ENCODE measurements at places on chromosomes 4 and X.

GRCh38 chrX:20028588-20028987 is 37.7 kb upstream of the BCLAF3 start:
- no peak for DNase-seq

GRCh38 chr4:12975511-12975910 is 508.6 kb downstream of the RAB28 start:
- no peak for DNase-seq

DNA sequence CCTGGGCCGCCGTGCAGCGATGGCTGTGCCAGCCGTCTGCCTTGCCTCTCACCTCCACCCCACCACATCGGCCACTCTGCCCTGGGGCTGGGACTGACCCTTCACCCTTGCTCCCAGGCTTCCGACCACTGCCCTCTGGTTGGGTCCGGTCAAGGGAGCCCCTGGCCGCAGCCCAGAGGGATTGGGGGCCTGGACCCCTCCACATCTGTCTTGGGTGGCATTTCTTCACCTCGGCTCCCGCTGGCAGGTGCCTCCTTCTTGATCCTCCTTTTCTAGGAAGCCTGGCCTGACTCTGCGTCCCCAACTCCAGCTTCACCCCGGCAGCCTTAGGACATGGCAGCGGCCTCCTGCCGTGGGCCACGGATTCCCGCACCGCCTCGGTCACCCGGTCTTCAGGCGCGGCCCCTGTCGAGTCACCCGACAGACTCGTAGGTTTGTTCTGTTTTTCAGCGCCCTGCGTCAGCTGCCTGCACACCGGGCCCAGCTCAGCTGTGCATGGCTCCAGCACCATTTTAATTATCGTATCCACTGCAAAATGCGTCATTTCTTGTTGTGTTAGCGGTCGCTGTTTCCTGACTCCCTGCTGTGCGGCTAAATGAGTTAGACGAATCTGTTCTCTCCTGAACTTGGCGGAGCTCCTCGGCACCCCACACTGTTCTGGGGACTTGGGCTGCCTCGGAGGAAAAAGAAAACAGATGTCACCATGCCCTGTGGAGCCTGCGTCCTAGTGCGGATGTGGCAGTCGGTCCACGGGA is 124.0 kb downstream of the FAM53A start:
- DNase-seq: no peak

- DNase-seq: no peak
Observed at GRCh38 chr4:39045827-39046221, 13.6 kb upstream of the TMEM156 start.

- DNase-seq: no peak
Observed at GRCh38 chr4:133440404-133440803, 291.3 kb downstream of the PCDH10 start.

DNA sequence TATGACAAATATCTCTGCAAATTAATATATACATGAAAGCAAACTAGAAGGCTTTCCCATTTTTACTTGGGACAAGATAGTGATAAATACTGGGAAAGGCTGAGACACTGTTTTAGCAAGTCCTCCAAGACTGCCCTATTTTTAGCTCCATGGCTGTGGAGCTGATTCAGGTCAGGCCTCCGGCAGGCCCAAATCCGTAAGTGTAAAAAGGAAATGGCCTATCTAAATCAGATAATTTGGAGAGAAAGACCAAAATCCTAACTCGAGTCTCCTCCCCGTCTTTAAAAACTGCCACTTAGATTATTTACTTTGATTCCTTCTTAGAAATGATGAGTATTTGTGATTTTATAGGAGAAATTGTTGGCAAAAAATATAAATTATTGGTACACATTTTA is 2.9 kb downstream of the OTUD4 start:
- DNase-seq: no peak

DNA sequence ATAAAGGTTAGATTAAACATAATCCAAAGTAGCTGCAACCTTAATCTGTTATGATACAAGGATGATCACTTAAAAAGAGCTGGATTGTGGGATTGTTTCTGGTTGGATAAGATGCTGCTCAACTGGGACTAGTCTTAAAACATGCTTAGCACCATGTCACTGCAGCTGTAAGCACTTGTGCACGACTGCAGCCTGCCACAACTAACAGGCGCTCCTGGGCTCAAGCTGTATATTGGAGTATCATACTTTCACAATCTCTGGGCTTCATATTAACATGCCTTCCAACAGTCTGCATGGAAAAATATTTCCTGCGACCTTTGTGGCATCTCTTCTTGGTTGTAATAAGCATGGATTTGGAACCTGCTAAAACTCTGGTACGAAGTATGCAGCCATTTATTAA is 493.0 kb upstream of the PITX2 start:
- DNase-seq: no peak

DNA sequence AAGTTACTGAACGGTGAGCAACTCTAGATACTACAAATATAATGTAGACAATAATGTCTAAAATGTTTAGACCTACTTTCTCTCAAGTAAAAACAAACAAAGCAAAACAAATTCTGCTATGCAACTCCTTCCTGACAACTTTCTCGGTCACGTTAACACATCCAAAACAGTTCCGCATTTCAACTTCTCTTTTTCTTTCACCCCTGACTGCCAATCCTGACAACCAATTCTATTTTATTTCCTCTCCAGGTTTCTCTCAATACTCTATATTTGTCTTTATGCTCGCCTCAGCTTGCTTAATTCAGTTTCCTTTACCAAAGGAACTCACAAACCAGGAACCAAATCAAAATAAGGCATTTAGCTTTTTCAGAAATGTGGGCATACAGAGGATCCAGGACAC is 513.0 kb downstream of the FSTL5 start:
- DNase-seq: no peak

DNA sequence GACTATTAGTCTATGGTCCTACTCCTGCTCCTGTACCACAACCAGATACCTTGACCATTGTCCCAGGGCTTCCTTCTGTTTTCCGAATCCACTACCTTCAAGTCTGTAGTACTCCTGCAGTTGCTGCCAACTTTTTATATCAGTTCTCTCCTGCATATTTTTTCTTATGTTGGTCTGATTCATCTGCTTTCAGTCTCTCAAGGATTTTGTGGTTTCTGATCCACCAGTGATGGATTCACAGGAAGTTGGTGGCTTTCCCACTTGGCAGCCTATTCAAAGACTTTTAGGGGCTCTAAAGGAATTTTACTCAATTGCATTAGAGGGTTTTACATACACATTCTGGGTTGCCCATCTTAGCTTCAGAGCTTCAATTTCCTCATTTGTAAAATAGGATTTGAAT is 23.6 kb downstream of the KIF4A start:
- DNase-seq: no peak

- DNase-seq: no peak
Observed at GRCh38 chr4:111986095-111986494, 159.2 kb upstream of the FAM241A start.

DNA sequence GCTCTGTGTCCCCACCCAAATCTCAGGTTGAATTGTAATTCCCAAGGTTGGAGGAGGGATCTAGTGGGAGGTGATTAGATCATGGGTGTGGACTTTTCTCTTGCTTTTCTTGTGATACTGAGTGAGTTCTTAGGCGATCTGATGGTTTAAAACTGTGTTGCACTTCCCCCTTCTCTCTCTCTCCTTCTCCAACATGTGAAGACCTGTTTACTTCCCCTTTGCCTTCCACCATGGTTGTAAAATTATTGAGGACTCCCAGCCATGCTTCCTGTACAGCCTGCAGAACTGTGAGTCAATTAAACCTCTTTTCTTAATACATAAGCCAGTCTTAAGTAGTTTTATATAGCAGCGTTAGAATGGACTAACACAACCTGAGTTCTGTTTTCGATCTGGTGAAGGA is 738.2 kb downstream of the ARAP2 start:
- no peak for DNase-seq
